ENCODE measurements at places on chromosomes 4 and X. TPM values are rescaled to one million over a fixed set of nuclear protein-coding genes. Genes with fewer than 3 reads are reported as not detected.

The RAB9B gene
- total RNA-seq, result not detected

The ANK2 gene
- 2.0 TPM for total RNA-seq

The ATP1B4 gene
- not detected for total RNA-seq

The UGT2B10 gene
- total RNA-seq, result not detected

The NSUN7 gene
- 3.1 TPM for total RNA-seq

The ANKRD50 gene
- 19.0 TPM for total RNA-seq

The AWAT2 gene
- total RNA-seq, result not detected

The FGD1 gene
- total RNA-seq, result 4.4 TPM

The FAT4 gene
- 3.8 TPM for total RNA-seq

The LRAT gene
- 0.32 TPM for total RNA-seq

The CNKSR2 gene
- 3.1 TPM for total RNA-seq

The CCSER1 gene
- total RNA-seq, result 12.4 TPM

The CETN2 gene
- total RNA-seq, result 17.2 TPM

The RAP1GDS1 gene
- total RNA-seq, result 38.0 TPM

The UGT2A3 gene
- total RNA-seq, result not detected

The PF4V1 gene
- not detected for total RNA-seq

The CENPVL1 gene
- total RNA-seq, result not detected

The NXF2 gene
- total RNA-seq, result not detected

The OCIAD2 gene
- total RNA-seq, result 17.0 TPM

The UBE2K gene
- total RNA-seq, result 37.6 TPM

The USP17L22 gene
- total RNA-seq, result not detected

All from esophagus squamous epithelium (tissue), 5 donors.